ENCODE measurements at places on chromosomes 11 and 22.

DNA sequence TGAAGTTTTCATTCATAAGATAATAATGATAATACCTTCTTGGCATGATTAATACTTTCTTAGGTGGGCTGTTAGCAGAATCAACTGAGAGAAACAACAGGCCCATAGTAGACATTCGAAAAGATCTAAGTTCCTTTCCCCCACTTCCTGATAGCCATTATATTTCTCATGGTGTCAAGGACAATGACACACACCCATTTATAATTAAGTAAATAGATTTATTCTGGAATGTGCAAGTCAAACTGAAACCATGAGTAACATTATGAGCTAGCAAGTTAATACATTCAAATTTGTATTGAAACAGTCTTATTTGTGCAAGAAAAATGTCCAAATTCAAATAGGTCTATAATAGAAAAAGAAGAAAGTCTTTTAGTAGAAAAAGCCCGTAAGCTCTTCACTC lies 301.1 kb downstream of the GUCY1A2 start:
- DNase-seq: no peak

DNA sequence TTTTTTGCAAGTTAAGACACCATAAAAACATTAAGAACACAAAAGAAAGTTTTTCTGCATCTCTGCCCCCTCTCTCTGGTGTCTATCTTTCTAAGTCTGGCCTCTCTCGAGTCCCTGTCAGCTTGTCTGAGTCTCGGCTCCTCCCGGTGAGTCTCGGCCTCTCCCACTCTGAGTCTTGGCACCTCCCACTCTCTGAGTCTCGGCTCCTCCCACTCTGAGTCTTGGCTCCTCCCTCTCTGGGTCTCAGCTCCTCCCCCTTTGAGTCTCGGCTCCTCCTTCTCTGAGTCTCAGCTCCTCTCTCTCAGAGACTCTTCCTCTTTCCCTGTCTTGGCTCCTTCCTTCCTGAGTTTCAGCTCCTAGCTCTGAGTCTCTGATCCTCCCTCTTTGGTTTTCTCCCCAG lies 72.5 kb upstream of the AMPD3 start:
- DNase-seq: no peak

- no peak for DNase-seq
Measured at GRCh38 chr22:20868025-20868962, 9.5 kb downstream of the SNAP29 start.

- no peak for DNase-seq
Measured at GRCh38 chr11:68146704-68147474, 25.7 kb upstream of the CHKA start.

DNA sequence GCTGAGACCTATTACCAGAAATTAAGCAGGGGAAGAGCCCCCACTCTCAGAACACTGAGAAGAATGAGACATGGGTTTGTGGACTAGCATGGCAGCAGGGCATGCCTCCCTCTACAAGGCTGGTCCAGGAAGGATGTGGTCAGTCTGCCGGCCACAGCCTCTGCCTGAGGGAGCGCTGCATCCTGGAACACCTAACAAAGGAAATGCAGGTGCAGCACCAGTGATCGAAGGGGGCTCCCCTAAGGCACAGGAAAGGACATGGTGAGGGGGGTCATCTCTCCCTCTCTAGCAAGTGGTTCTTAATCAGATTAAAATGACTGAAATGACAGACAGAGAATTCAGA lies 40.6 kb upstream of the ARL14EP start:
- DNase-seq: no peak

DNA sequence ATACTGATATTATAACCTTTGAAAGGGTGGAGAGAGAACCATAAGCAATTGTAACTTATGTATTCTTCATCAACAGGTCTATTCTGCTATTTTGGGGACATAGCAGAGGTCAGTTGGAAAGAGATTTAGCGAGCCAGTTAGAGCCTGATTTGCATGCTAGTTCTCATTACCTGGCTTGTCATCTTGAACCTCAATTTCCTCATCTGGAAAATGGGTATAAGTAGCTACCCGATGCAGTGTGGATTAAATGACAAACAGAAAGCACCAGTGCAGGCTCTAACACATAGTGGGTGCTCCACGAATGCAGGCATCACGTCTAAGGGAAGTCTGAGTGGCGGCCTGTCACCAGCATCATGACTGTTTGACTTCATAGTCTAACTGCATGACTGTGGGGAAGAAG lies 67.7 kb downstream of the LDLRAD3 start:
- DNase-seq: no peak

DNA sequence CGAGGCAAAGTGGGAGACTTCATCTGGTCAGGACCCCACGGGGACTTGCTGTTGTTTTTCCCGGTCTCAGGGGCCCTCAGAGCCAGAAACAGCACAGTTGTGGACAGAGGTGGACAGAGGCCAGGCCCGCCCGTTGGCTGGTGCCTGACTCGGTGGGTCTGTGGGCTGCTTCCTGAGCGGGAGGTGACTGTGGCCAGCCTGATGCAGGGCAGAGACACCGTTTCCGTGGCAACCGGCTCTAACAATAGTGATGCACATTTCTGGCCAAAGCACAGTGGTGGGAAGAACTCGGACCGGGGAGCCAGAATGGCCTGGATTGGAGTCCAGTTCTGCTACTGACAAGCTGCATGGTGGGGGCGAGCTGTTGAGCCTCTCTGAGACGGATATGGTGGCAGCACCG lies 58.7 kb upstream of the ATXN10 start:
- DNase-seq: no peak

GRCh38 chr11:31711137-31711536 lies 100.0 kb downstream of the PAX6 start:
- no peak for DNase-seq

- DNase-seq: peak; percentile 88
Measured at GRCh38 chr22:37079668-37080171, 28.2 kb downstream of the KCTD17 start.

GRCh38 chr11:132888226-132888625 lies 644.1 kb downstream of the OPCML start:
- no peak for DNase-seq

- DNase-seq: no peak
Measured at GRCh38 chr11:80320226-80320625, 879.4 kb upstream of the TENM4 start.

DNA sequence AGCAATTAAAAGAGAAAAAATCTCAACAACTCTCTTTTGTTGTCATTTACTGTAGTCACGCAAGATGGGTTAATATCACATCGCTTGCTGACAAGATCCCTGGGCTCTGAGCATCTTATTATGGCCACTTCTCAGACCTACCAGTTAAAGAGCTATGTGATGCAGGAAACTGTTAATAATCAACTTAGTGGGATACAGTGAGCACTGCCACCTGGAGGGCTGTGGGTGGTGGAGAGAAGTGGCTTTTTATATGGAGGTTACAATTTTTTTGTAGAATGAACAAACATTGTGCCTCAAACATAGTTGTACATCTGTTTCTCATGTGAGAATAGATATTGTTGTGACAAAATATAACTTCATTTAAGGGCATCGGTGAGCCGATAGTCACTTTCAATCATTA lies 181.0 kb downstream of the TENM4 start:
- DNase-seq: no peak

GRCh38 chr11:71946144-71946571 lies 17.3 kb downstream of the RNF121 start:
- no peak for DNase-seq

- no peak for DNase-seq
Measured at GRCh38 chr22:46424496-46424895, 89.0 kb downstream of the TRMU start.

GRCh38 chr11:103888541-103888951 lies 147.9 kb upstream of the DDI1 start:
- no peak for DNase-seq

All from stimulated activated naive CD4-positive, alpha-beta T cell (primary cell).